ENCODE measurements at places on chromosomes 1 and 21.

- DNase-seq = no peak
Observed at GRCh38 chr1:94119306-94119705, 1.6 kb downstream of the ABCA4 start.

GRCh38 chr1:68145418-68146126, 86.8 kb downstream of the WLS start:
- no peak for DNase-seq

DNA sequence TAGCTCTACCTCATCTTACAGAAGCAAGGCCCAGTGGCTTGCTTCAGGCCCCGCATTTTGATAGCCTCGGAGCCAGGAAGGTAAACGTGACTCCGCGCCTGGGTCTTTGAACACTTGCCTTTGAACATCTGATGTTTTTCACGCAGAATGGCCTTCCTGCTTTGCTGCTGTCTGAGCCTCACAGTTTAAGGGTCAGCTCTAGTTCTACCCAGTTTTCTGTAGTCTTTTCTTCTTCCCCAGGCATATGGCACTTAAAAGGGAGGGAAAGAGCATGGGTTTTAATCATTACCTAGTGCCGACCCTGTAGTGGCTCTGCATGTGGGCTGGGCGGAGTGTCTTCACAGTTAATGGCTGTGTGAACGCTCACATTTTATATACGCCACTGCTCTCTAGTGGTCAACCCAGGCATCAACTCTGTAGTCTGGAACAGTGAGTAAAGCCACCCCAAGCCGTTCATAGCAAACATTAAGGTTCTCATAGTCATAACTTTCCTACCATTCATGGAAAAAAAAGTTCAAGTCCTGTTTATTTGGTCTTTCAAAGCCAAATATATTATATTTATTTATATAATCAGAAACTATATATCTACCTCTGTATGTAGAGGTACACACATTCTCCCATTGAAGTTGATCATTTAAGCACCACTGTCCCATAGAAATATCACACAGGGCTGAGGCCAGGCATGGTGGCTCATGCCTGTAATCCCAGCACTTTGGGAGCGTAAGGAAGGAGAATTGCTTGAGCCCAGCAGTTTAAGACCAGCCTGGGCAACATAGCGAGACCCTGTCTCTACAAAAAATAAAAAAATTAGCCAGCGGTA, 78.1 kb downstream of the IER5 start:
- peak; percentile 56 for DNase-seq

DNA sequence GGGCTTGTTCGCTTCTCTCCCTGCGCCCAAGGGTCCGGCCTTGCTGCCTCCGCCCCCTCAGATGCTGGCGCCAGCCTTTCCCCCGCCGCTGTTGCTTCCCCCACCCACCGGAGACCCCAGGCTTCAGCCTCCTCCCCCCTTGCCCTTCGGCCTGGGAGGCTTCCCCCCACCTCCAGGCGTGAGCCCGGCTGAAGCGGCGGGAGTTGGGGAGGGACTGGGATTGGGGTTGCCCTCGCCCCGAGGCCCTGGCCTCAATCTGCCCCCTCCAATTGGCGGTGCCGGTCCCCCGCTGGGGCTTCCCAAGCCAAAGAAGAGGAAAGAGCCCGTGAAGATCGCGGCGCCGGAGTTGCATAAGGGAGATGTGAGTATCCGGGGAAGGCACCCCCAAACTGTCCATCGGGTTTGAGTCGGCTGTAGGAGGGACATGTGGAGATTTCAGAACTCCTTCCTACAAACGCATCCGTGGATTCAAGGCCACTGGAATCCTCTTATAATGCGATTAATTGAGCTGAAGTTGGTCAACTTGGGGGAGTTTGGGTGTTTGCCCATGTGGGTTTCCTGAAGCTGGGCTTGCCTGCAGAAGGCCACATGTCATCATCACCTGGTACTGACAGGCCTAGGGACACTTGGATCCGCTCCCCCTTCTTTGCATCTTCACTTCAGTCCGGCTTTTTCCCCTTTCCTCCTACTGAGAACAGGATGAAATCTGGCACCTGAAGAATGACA, 707 bp downstream of the PRCC start:
- DNase-seq = no peak

GRCh38 chr1:33195556-33195955, 13.7 kb upstream of the TRIM62 start:
- no peak for DNase-seq

DNA sequence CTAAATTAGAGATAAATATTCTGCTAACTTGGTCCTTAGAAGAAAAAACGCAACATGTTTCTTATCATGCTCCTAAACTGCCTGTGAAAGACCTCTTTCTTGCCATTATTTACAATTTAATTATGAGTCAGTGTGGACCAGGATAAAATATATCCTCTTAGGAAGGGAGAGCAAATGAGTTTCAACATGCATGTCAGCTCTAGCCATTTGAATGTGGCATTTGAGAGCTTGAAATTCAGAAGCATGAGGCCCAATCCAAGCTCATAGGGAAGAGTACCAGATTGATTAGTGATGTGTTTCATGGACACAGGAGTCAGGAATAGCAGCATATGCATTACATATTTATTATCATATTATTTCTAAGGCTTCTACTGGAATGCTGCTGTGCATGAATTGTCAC, 39.3 kb downstream of the TBX15 start:
- DNase-seq = no peak

DNA sequence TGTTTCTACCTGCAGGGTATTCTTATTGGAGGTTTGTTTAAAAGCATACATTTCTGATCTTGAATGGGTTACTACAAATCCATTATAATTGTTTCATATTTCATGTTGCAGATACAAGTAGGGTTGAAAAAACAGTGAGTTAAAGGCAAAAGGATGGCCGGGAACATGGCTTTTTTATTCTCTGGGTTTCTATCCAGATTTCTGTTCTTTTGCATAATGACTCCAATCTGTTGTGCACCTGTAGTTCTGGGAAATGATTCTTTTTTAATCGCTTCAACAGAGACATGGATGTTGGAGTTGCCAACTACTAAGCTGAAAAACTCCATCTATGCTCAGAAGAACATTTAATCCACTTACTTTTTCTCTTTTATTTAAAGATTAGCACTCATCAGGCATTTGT, 2.7 kb upstream of the ADAMTS1 start:
- DNase-seq = no peak

- DNase-seq = no peak
Observed at GRCh38 chr1:110148961-110149360, 1.3 kb upstream of the SLC6A17 start.

GRCh38 chr21:38495696-38496095, 2.6 kb downstream of the ERG start:
- no peak for DNase-seq

DNA sequence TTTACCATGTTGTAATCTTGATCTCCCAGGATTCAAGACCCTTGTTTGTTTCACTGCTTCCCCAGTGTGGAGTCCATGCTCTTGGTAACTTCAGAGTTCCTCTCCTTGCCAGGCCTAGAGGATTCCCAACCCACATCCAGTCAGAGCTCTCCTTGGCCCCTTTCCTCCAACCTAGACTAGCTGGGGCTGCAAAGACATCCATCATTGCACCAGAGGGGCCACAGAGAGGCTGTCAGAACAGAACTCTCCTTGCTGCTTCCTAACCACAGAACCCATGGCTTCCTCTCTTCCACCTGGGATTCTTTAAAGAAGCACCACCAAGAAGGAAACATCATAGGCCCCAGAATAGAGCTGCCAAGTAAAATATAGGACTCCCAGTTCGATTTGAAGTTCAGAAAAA, 81.0 kb downstream of the HMGB4 start:
- no peak for DNase-seq

GRCh38 chr1:113830039-113830438, 17.8 kb upstream of the RSBN1 start:
- no peak for DNase-seq

- DNase-seq = peak; percentile 45
Observed at GRCh38 chr1:175188936-175189335, 3.6 kb downstream of the KIAA0040 start.

GRCh38 chr1:119617751-119618691, 30.0 kb downstream of the ZNF697 start:
- DNase-seq = no peak

GRCh38 chr1:30449428-30450147, 273.8 kb downstream of the MATN1 start:
- DNase-seq = no peak

DNA sequence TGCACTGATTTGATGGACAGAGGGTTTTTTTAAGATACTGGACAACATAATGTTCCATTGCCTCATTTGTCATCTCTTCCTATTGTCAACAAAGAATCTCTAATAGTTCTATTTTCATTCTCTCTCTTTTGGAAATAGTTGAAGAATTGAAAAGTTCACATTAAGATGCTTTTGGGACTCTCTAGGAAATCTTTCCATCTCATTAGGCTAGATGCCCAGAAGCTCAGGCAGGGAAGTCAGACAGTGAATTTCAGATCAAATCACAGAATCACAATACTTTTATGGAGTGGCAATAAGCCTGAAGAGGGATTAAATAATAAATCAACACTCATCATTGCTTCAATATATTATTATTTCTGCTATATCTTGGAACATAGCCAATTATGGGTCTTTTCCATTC, 29.2 kb downstream of the NEGR1 start:
- DNase-seq = no peak

GRCh38 chr1:15424146-15424667, 14.0 kb upstream of the CTRC start:
- DNase-seq = no peak

GRCh38 chr21:29185633-29186032, 55.2 kb downstream of the MAP3K7CL start:
- DNase-seq = no peak

DNA sequence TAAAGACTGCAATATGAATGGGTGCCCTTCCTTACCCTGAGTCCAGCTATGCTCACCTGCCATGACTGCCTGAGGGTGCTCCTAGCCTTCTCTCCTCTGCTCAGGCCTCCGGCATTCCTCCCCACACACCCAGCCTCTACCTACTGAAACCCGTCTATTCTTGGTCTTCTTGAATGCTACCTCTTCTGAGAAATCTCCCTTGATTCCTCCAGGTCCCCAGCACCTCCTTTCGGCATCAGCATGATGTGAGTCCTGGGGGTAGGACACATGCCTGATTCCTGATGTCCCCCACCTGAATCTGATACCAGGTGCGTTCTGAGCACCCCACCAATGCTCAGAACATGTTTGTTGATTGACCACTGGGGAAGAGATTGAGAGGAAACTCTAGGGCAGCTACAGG, 8.6 kb downstream of the LDLRAD1 start:
- no peak for DNase-seq

DNA sequence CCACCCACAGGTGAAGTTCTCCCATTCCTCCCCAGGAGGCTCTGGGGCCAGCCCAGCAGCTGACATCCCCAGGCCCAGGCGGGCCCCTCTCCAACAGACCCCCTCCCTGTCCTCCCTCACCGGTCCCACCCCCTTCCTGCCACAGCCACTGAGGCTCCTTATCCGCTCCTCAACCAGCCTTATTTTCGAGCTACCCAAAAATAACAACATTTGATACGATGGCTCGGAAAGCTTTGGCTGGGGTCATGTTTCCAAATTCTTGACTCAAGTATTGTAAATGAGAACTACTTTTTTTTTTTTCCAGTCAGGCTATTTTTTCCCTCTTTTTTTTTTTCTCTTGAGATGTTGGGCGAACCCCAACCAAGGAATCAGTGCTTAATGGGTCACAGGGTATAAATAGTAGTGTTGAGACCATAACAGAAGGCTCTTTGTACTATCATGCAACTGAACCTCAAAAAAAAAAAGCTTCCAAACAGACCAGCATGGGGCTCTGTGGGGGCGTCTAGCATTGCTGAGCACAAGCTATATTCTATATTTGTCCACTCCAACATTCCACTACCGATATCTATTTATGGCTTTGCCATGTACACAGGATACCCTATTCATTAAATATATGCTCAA, 27.2 kb downstream of the IRF2BP2 start:
- no peak for DNase-seq

DNA sequence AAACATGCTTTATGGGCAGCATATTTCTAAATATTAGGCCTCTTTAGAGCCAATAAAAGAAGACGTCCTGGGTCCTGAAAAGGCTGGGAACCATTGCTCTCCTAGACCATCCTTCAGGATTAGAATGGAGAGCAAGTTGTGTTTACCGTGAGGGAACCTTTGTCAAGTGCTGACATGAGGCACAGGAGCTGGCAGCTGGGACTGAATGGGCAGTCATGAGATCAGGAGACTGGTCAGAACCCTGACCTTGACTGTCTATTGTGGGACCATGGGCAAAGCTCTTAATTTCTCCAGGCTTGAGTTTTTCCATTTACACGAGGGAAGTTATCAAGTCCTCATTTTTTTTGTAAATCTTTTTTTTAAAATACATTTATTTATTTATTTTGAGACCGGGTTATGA, 5.2 kb downstream of the PFKFB2 start:
- no peak for DNase-seq

DNA sequence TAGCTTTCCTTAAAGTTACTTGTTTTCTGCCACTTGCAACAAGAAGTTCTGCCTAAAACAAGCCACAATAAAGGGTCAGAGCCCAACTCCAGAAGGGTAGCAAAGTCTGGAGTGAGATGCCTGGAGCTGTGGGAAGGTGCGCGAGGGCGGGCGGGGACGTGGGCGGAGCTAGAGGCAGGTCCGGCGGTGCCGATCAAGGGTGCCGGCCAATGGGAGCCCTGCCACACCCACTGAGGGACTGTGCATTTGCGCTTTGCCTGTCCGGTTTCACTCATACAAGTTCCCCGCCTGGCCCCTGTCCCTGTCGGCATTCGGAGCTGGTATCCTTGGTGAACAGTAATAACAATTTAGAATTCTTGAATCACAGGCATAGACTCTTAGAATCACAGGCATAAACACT, 732.4 kb downstream of the MATN1 start:
- no peak for DNase-seq

GRCh38 chr1:107277022-107277421, 136.2 kb downstream of the NTNG1 start:
- no peak for DNase-seq

DNA sequence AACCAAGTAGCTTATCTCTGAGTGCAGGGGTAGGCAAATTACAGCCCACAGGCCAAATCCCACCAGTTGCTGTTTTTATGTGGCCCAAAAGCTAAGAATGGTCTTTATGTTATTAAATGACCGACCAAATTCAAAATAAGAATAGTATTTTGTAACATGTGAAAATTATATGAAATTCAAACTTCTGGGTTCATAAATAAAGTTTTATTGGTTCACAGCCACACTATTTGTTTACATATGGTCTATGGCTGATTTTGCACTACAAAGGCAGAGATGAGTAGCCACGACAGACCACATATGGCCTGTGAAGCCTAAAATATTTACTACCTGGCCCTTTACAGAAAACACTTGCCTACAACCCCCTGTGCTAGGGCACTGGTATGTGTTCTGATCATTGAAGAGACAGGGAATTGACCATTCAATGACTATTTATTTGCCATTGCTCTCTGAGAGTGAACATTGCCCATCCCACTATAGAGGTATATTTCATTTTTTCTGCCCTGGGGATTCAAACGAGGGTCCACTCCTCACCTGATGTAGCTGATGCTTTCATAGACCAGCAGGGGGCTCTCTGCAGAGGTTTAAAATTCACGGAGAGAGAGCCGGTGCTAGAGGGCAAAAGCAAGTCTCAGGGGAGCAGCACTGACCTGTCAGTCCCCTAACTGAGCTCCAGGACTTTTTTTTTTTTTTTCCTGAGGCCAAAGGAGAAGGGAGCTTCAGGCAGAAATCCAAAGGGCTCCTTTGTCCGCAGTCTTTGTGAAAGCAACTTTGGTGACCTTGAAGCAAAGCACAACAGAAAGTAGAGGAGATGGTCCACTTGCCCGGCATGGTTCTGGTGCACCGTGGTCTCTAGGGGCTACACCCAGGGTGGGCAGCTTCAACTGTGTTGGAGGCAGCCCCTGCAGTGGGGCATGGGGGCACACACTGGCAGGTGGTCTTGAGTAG, 7.3 kb upstream of the GNL2 start:
- no peak for DNase-seq

All from stimulated activated CD4-positive, alpha-beta T cell treated with anti-CD3 and anti-CD28 coated beads, Interleukin-1b, Interleukin-23, amount 100 ng/mL, for 24 hours (primary cell).